Adrenal gland (tissue), 19 donors: ENCODE measurements at places on chromosomes 12 and 14. TPM values are rescaled to one million over a fixed set of nuclear protein-coding genes. Genes with fewer than 3 reads are reported as not detected.

DNA sequence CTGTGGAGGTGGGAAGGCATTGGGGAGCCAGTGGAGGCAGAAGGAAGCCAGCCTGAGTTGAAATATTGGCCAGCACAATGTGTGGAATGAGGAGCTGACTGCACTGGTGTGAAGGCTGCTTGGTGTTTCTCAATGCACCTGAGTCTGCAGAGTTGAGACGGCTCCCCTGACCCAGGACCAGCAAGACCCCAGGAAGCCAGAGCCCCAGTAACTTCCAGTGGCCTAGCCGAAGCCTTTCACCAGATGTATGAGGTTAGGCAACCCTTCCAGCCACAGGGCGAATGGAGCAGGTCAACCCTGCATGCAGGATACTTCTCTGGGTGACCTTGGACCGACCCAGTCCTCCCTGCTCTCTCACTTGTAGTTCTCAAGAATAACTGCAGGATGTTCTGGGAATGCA lies 12.9 kb upstream of the KRT73 start:
- H3K27me3 ChIP-seq: peaks cover 6% of the 10 kb centered on the region
- no peak overlapping the region for H3K27ac ChIP-seq
- no peak for DNase-seq
- H3K4me3 ChIP-seq: no peak overlapping the region
- no peaks in the 10 kb centered on the region for H3K36me3 ChIP-seq

FGF23 gene
- not detected for total RNA-seq

DNA sequence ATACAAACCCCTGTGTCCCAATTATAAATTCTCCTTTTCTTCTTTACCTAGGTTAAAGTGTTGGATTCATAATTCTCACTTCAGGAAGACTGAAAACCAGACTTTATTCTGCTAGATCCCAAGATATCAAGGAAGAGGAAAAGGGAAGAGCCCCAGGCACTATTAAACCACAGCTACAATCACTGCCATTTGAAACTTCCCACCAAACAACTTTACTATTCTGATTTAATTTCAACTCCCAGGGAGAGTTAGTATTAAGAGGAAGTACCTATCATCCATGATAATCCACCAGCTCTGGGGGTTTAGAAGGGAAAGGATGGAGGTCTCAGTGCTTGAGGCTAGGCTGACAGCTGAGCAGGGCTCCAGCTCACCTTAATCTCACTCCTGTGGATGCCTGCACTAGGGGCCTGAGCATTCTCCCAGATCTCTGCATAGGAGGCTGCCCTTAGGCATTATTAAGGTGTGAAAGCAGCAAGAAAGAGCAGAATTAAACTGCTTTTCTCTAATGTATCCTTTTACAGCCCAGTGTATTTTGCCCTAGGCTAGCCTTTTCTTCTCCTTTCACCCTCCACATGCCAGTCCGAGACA lies 52.9 kb downstream of the MYF5 start:
- H3K36me3 ChIP-seq: no peaks in the 10 kb centered on the region
- no peaks in the 10 kb centered on the region for H3K4me1 ChIP-seq
- no peak for DNase-seq
- H3K4me3 ChIP-seq: no peak overlapping the region
- H3K27ac ChIP-seq: no peak overlapping the region

- no peaks in the 10 kb centered on the region for H3K36me3 ChIP-seq
- DNase-seq: no peak
- H3K27me3 ChIP-seq: no peaks in the 10 kb centered on the region
- no peak overlapping the region for H3K27ac ChIP-seq
- no peaks in the 10 kb centered on the region for H3K4me1 ChIP-seq
- H3K4me3 ChIP-seq: no peak overlapping the region
Measured at GRCh38 chr14:40072175-40072574, 639.9 kb upstream of the FBXO33 start.

GRCh38 chr12:34204830-34205285 lies 182.6 kb downstream of the ALG10 start:
- H3K27ac ChIP-seq: no peak overlapping the region
- no peaks in the 10 kb centered on the region for H3K27me3 ChIP-seq
- DNase-seq: no peak
- no peaks in the 10 kb centered on the region for H3K36me3 ChIP-seq
- H3K4me1 ChIP-seq: no peaks in the 10 kb centered on the region

CCDC177 gene
- total RNA-seq: 0.04 TPM

- no peaks in the 10 kb centered on the region for H3K4me1 ChIP-seq
- no peaks in the 10 kb centered on the region for H3K36me3 ChIP-seq
- no peak overlapping the region for H3K27ac ChIP-seq
- H3K4me3 ChIP-seq: no peak overlapping the region
- no peak for DNase-seq
Measured at GRCh38 chr12:91902860-91903683, 242.6 kb downstream of the BTG1 start.

KCNK13 gene
- total RNA-seq: 1.7 TPM

DNA sequence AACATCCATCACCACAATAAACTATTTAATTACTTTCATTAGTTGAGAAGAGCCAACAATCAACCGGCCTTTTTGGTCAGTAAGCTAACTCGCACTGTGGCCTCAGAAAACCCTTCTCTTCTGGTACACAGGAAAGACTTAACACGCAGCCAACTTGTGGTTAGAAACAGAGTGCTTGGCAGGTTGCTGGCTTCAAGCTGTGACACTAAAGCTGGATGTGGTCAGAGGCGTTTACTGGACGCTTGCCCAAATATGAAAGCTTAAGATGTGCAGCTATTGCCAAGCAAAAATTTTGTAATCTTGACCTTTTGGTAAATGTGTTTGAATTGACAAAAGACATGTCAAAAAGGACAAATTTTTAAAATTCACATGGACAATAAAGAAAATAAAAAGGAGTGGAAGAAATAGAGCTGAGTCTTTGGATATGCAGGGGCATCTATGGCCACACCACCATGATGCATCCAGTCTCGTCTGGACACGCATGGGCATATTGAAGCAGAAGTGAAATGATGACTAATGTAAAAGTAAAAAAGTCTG lies 2.6 kb upstream of the KLRK1 start:
- no peak overlapping the region for H3K4me3 ChIP-seq
- no peaks in the 10 kb centered on the region for H3K36me3 ChIP-seq
- no peaks in the 10 kb centered on the region for H3K27me3 ChIP-seq

GRCh38 chr14:34030864-34031263 lies 80.0 kb upstream of the EGLN3 start:
- H3K27me3 ChIP-seq: no peaks in the 10 kb centered on the region
- DNase-seq: no peak
- no peaks in the 10 kb centered on the region for H3K36me3 ChIP-seq
- H3K4me1 ChIP-seq: no peaks in the 10 kb centered on the region
- no peak overlapping the region for H3K27ac ChIP-seq

SLC10A1 gene
- total RNA-seq: not detected

DNA sequence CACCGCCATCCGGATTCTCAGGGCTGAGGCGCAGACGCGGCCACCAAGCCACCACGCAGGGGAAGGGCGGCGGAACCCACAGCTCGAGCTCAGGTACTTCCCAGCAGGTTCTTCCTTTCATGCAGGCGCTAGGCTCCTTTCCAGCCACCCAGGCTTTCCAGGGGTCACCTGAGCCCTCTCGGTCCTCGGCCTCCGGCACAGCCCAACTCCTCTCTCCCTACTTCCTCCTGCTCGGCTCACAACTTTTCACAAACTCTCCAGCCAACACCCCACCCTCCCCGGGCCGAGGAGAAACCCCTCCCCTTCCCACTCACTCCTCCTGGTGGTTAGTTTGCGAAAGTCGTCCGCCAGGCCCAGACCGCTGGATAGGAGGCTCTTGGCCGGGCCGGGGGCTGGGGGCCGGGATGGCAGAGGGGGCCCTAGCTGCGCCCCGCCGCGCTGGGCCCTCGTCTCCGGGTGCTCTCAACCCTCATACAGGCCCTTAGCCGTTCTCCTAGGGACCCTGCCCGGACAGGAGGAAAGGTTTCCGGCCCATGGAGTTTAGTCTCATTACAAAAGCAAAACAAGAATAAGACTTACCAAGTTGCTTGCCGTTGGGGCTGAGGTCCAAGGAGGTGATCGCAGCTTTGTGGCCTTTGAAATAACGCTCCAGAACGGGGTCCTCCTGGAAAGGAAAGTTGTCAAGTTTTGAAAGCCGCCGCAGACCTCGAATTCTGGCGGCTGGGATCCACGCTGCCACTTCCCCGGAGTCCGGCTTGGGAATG lies at the start of gene GALNT4:
GALNT4 (minus strand) TSS at position 256 of the 764 bp plus-strand sequence; CDS start at position 9, 247 bp downstream.
- H3K4me1 ChIP-seq: peaks cover 4% of the 10 kb centered on the region
- peak within 1 kb of the TSS; percentile 81 for H3K4me3 ChIP-seq
- peak; percentile 87 for DNase-seq
- peak within 1 kb of the TSS; percentile 91 for H3K27ac ChIP-seq
- no peaks in the 10 kb centered on the region for H3K36me3 ChIP-seq

ADAMTS20 gene
- total RNA-seq: not detected

DNA sequence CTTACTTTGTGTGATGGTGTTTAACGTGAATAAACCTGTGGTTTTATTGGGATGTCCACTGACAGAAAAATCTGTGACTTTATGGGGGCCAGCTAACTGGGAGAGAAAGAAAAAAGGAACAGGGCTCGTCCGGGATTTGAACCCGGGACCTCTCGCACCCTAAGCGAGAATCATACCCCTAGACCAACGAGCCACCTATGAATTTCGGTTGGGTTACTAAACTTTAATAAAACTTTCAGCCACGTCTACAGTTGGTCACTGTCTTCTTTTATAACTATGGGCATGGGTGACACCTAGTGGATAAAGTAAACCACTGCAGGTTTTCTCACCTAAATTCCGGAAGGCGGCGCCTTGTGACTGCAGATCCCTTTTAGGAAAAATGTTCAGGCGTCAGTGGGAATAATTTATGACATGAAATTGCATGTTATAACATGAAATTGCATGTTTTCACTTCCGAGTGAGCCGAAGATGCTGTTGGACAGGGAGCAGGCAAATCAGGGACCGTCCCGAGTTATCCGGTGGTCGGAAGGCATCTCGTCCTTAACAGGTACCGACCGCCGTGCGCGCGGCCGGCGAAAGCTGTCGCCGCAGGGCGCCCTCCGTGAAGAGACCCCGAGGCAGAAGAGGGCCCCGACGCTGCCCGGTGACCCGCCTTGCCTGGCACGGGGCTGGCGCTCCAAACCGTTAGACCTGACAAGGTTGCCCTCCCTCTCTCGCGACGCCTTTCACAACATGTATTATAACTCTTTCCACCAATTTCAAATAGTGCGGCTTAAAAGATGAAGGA lies 18.2 kb upstream of the RNASE12 start:
- H3K4me3 ChIP-seq: no peak overlapping the region
- peak; percentile 70 for DNase-seq
- H3K27ac ChIP-seq: peak overlapping the region; percentile 73
- H3K36me3 ChIP-seq: no peaks in the 10 kb centered on the region
- H3K27me3 ChIP-seq: no peaks in the 10 kb centered on the region
- peaks cover 9% of the 10 kb centered on the region for H3K4me1 ChIP-seq

GRCh38 chr12:113292091-113292490 lies 42.8 kb downstream of the SLC8B1 start:
- DNase-seq: no peak
- peaks cover 100% of the 10 kb centered on the region for H3K36me3 ChIP-seq
- H3K4me1 ChIP-seq: peaks cover 11% of the 10 kb centered on the region
- H3K4me3 ChIP-seq: no peak overlapping the region

DNA sequence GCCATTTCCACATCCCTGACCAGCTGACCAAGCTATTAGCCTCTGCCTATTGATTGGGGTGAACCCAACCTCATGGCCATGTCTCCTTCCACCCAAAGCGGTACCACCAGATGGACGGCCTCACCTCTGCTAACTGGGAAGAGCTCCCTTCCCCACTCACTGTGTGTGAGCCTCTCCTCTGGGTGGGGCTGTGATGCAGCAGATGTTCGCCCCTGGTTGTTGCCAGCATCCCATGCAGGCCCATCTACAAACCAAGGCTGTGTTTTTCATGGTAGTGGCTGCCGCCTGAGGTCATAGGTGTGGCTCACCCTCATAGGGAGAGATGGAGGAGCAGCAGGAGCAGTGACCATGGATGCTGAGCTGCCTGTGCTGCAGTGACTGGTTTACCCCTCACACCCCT lies 47.6 kb upstream of the RD3L start:
- no peaks in the 10 kb centered on the region for H3K4me1 ChIP-seq
- no peak for DNase-seq
- H3K27ac ChIP-seq: no peak overlapping the region
- H3K36me3 ChIP-seq: no peaks in the 10 kb centered on the region

DNA sequence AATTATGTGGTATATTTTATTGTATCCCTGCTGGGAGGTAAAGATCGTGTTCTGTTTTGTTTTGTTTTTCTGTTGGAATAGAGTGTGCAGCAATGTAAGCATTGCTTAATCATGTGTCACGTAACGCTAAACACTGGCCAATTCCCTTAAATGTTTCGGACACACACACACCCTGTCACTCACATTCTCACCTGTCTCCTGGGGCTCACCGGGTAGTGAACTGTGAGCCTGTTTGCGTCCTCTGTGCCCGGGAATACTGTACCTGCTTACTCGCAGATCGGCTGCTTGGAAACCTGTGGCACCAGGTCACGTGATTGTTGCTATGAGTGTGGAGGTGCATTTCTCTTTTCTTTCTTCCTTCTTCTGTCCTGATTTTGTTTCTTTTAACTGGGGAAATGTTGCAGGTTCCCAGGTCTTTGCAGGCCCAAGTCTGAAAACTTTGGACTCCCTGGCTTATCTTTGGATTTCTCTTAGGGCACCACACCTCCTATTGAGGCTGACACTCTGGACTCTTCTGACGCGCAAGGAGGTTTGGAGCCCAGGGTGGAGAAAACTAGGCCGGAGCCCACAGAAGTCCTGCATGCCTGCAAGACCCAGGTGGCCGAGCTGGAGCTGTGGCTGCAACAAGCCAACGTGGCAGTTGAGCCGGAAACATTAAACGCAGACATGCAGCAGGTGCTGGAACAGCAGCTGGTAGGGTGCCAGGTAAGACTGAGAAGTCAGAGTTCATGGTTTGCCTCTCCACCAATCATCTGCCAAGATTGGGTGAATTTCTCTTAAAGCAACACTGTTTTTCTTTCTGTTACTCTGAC lies 181.1 kb downstream of the ESR2 start:
- peaks cover 5% of the 10 kb centered on the region for H3K4me1 ChIP-seq
- no peaks in the 10 kb centered on the region for H3K36me3 ChIP-seq
- H3K27ac ChIP-seq: no peak overlapping the region
- no peak overlapping the region for H3K4me3 ChIP-seq

SERPINA5 gene
- 374 TPM for total RNA-seq

DNA sequence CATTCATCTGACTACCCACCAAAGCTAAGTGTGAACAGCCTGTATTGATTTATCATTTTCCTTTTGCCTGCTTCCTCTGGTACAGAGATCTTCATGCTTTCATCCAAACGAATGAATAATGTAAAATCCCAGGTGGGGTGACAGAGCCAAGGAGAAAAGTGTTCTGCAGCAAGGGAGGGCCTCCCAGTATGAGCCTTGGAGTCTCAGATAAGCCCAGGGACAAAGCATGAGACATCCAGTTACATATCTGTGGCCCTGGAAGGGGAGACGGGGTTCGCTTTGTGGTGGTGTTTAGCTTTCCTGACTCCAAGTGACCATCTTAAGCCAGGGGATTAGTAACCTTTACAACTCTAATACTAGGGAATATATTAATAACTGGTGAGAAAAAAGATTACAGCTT lies 177.1 kb downstream of the ETV6 start:
- peak overlapping the region; percentile 51 for H3K27ac ChIP-seq
- no peak for DNase-seq
- H3K4me3 ChIP-seq: no peak overlapping the region
- H3K4me1 ChIP-seq: peaks cover 33% of the 10 kb centered on the region
- no peaks in the 10 kb centered on the region for H3K36me3 ChIP-seq
- no peaks in the 10 kb centered on the region for H3K27me3 ChIP-seq
